ENCODE measurements at places on chromosomes 3 and 15.
A peak's percentile ranks its signal among the peaks of the same experiment; 100 is the strongest.

DNA sequence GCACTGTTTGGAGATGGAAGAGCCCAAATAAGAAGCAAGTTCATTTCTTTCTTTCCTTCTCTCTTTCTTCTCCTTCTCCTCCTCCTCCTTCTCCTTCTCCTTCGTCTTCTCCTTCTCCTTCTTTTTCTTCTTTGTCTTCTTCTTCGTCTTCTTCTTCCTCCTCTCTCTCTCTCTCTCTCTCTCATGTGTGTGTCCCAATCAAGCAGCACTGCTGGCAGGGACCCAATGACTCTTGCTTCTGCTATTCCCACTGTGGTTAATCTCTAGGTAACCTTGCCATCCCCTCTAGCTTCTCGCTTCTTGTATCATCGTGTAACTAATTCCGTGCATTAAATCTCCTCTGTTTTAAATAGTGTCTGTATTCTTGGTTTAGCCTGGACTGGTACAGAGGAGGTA is 26.1 kb upstream of the ZNF280D start:
- DNase-seq: no peak

DNA sequence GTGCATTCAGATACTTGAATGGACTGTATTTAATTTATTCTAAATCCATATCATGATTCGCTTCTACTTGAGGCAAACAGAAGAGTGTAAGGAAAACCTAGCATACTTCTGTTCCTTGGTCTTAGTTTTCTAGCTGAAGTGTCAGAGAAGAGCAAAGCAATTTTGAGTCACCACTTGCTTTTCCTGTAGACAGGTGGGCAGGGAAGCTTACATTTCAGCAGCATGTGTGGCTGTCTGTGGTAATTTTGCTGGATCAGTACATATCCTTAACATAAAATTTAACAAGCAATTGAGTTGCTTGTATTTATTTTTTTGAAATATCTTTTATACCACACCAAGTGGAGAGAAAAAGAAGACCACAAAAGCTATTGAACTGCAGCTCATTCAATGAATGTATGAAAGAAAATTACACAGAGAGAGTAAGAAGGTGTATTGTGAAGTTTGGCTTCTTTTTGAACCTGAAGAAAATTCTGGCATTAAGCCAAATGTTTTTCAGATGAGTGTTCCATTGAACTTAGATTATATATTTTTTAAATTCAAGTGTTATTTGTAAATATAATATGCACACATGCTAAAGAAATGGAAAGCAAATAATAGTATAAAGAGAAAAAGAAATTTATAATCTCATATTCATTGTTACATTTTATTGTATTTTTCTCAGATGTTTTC is 747.6 kb downstream of the NAALADL2 start:
- DNase-seq: no peak

- DNase-seq: no peak
These were observed 35.8 kb downstream of the HAPLN3 start for GRCh38 chr15:88859550-88859949.

DNA sequence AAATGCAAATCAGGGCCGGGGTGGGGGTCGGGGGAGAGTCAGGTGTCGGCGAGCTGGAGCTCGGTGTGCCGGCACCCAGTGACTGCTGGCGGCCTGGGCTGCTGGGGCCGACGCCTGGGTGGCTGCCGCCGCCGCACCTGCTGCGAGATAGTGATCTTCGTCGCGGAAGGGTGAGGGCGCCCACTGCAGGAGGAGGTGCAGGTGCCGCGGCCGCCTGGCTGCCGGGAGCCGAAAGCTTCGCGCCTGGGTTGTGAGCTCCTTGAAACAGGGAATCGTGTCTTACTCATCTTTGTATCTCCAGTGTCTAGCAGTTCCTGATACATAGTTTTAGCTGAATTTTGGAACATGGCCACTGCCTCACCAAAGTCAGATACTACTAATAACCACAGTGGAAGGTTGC is 64.0 kb upstream of the CPOX start:
- no peak for DNase-seq

GRCh38 chr3:37645517-37646380 is 215.9 kb upstream of the CTDSPL start:
- DNase-seq: no peak

DNA sequence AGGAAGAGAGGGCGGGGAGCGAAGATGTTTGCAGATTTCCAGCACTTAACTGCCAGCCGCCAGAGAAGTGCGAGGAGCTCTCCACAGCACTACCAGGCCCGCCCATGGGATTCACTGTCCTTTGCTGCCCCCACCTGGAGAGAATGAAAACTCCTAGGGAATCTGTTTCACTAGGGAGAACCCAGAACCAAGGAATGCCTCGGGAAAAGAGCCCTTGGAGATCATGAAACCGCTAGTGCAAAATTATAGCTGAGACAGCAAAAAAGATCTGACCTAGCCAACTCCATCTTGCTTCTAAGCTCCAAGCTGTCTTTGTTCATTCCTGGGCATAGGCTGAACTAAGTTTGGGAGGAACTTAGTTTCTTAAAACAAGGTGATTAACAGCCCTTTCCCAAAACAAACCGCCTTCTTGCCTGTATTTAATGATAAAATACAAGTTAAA is 82.6 kb upstream of the GCNT3 start:
- peak; percentile 81 for DNase-seq

DNA sequence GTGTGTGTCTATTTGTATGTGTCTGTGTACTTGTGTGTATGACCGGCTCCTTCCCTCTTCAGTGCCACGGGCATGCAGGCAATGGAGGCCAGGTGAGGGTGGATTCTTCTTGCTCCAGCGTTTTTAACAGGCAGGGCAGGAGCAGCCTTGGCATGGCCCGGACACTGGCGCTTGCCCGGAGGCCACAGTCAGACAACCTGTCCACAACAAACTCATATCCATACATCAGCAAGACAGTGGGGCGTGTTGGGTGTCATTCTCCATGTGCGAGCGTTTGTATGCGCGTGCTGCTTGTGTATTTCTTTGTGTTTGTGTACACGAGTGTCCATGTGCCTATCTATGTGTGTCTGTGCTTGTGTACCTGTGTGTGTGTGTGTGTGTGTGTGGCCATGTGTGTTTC is 29.8 kb downstream of the PTH1R start:
- DNase-seq: no peak

GRCh38 chr3:187919544-187919943 is 174.3 kb upstream of the BCL6 start:
- no peak for DNase-seq

DNA sequence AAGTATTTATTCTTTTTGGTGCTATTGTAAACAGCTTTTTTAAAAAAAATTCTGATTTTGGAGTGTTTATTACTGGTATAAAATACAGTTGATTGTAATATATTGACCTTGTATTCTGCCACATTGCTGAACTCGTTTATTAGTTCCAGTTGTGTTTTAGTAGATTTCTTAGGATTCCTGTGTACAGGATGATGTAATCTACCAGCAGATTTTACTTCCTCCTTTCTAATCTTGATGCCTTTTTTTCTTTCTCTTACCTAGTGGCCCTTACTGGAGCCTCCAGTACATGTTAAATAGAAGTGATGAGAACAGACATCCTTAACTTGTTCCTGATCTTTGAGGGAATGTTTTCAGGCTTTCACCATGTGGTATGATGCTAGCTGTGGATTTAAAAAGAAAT is 70.4 kb upstream of the KY start:
- DNase-seq: no peak

- DNase-seq: no peak
These were observed 44.3 kb upstream of the TM4SF4 start for GRCh38 chr3:149430216-149430615.

- DNase-seq: no peak
These were observed 93.2 kb upstream of the AGTR1 start for GRCh38 chr3:148604270-148605085.

DNA sequence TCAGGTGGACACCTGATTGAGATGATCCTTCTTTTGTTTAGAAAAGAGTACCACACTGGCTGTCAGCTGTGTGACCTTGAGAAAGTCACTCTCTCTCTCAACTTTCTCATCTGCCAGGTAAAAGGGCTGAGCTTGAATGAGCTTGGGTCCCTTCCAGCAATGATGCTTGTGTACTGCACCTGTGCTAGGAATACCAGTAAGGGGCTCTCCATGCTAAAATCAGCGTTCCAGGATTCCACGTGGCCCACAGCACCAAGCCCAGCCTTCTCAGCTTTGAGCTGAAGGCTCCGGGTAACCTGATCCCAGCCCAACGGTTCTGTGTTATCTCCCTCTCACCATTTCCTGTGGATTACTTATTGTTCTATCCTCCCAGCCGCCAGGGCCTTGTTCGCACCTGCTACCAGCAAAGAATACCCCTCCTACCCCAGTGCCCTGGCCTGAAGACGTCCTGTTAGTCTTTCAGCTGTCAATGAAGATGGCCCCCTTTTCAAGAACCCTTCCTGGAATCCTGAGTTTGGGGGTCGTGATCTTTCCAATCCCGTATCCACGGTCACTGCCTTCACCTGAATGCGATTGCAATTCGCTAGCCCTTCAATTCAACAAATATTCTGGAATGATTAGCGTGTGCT is 54.2 kb upstream of the CGNL1 start:
- DNase-seq: no peak

- DNase-seq: no peak
These were observed 4.1 kb downstream of the EFCAB12 start for GRCh38 chr3:129424185-129424841.

GRCh38 chr15:52730173-52730572 is 51.0 kb upstream of the ATOSA start:
- DNase-seq: no peak

DNA sequence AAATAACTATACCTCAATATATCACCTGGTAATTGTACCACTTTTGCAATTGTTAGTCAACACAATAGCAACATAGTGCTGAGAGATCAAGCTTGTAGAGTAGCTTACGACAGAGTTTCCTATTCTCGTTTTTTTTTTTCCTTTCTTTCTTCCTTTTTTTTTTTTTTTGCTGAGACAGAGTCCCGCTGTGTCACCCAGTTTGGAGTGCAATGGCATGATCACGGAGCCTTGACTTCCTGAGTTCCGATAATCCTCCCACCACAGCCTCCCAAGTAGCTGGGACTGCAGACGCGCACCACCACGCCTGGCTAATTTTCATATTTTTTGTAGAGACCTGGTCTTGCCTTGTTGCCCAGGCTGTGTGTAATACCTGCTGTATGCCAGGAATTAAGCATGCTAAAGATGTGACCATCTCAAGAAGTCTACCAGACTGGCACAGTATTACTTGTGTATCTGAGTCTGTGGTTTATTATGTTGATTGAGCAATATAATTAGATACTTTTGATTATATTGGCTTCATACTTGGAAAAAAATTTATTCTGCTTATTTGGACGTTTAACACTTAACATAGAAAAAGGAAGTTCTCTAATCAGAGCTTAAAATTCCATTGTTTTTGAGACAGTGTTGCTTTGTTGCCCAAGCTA is 3.0 kb downstream of the SELENOT start:
- no peak for DNase-seq

GRCh38 chr3:149739396-149739795 is 12.9 kb downstream of the COMMD2 start:
- DNase-seq: no peak

DNA sequence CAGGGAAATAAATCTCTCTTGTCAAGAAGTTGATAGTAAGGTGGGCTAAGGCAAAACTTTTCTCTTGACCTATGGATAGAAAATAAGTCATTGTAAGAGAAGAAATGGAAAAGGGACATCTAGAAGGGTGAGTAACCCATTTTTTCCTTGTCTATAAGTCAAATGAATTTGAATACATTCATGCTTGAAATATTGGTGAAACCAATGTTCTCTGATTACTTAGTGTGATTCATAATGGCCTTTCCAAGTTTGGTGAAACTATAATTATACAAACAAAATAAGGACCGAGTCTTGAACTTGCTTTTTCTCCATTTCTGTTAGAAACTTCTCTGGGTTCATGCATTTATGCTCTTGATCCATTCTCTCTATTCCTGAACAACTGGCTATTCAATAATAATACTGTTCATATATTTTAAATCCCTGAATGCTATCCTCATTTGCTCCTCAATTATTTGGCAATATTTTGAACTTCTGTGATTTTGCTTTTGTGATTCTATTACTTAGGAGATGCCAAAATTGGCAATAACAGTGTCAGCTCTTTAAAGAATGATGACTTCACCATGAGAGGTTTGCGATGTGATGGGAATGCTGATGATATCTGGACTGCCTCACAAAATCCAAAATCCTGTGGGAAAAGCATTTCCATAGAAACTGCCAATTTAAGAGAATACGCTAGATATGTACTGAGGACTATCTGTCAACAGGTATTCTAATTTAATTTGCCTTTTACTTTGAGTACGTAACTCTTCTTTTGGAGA is 12.3 kb downstream of the P2RY12 start:
- DNase-seq: no peak

GRCh38 chr15:98660055-98660454 is 11.7 kb downstream of the IGF1R start:
- no peak for DNase-seq

GRCh38 chr3:103495186-103495585 is 1060.4 kb downstream of the ZPLD1 start:
- no peak for DNase-seq

DNA sequence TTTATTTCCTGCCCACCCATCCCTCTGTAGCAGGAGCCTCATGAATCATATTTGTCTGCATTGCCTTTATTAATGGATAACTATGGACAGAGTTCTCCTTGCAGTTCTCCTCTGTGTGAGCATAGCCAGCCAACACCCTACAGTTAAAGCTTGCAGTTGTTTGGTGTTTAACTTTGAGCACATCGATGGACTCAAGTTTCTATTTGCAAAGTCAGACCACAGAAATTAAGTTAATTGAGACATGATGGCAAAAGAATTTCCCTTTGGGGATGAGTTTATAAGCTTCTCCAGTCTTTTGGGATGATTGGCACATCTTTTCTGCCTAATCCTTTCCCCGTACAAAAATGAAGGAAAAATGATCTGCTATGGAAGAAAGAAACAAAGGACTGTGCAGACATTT is 398.9 kb upstream of the THBS1 start:
- DNase-seq: no peak

- DNase-seq: no peak
These were observed 53.6 kb downstream of the LMCD1 start for GRCh38 chr3:8555113-8555661.

DNA sequence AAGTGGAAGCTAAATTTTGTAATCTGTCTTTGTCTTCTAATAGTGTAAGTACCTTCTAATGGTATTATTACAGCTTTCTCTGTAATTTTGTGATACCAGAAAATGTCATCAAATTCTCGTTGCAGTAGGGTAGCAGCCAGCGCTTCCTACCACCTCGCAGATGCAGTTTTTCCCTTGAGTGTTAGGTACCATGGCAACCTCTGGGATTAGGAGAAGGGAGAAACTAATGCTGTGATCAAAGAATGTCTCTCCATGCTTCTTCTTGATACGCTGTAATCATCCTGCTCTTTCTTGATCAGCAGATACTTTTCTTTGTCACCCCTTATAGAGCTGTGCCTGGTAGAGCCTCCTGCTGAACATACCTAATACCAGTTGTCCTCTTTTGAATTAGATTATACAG is 27.7 kb downstream of the SRP14 start:
- DNase-seq: no peak
